Activated CD4-positive, alpha-beta T cell treated with anti-CD3 and anti-CD28 coated beads, Interleukin-2, amount 50 U/mL, for 1 hour (primary cell): ENCODE measurements at places on chromosomes 1 and 21.

- no peak for DNase-seq
These were observed 155.7 kb downstream of the PTPRC start for GRCh38 chr1:198794498-198794897.

DNA sequence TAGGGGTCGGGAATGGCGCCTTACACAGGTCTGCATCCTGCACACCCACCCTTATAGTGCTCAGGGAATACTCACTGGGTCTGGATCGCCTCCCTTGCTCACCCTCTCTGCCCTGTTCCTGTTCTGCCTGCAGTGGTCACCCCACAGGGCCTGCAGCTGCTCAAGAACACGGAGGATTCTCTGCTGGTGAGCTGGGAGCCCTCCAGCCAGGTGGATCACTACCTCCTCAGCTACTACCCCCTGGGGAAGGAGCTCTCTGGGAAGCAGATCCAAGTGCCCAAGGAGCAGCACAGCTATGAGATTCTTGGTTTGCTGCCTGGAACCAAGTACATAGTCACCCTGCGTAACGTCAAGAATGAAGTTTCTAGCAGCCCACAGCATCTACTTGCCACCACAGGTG is 12.4 kb downstream of the TNN start:
- no peak for DNase-seq

- DNase-seq = no peak
These were observed 34.5 kb downstream of the LRRN2 start for GRCh38 chr1:204650911-204651570.

- DNase-seq = no peak
These were observed 10.1 kb upstream of the UTP25 start for GRCh38 chr1:209817691-209818090.

- DNase-seq = no peak
These were observed 7.9 kb downstream of the COX20 start for GRCh38 chr1:244843148-244843978.

DNA sequence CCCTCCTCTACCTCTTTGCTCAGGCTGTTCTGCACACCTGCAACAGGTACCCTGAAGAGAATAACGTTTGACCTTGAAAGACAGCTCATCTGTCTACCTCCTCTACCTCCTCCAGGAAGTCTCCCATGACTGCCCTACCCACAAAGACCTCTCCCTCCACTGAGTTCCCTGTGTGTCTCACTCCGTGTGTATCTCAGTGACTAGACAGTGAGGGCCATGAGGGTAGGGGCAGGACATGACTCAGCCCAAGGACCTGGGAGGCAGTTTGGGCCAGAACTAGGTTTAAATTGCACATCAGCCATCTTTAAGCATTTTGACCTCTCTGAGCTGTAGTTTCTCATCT is 32.0 kb upstream of the LRP8 start:
- DNase-seq = no peak

- peak; percentile 46 for DNase-seq
These were observed 1.7 kb upstream of the ADAR start for GRCh38 chr1:154609398-154610380.

DNA sequence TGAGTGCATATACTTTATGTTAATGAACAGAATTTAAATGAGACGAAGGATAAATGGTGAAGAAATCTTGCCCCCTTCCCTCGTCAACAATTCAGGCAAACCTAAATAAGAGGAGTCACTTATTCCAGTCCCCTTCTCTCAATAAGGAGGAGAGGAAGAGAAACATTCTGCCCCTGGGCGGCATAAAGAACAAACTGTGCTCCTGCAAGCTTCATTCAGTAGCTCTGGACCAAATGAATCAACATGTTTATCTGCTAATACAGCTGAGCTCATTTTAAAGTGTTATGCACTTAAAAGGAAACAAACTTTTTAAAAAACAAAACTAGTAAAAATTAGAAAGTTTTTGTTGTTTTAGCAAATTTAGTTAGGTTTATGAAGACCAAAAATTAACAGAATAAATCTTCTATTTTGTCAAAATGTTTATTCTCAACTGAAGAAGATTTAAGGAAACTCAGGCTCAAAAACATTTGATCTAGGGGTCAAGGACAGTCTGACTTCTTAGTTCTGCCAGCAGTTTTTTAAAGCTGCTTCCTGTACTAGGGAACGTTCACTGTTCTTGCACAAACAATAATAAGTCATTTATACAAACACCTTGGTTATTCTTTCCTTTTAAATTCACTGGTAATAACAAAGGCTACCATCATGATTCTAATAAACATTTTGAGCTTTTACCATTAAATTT is 58.3 kb downstream of the AKT3 start:
- no peak for DNase-seq

- no peak for DNase-seq
These were observed 17.2 kb downstream of the TPM3 start for GRCh38 chr1:154174654-154175053.

GRCh38 chr1:185292237-185292636 is 24.8 kb downstream of the IVNS1ABP start:
- DNase-seq = no peak

DNA sequence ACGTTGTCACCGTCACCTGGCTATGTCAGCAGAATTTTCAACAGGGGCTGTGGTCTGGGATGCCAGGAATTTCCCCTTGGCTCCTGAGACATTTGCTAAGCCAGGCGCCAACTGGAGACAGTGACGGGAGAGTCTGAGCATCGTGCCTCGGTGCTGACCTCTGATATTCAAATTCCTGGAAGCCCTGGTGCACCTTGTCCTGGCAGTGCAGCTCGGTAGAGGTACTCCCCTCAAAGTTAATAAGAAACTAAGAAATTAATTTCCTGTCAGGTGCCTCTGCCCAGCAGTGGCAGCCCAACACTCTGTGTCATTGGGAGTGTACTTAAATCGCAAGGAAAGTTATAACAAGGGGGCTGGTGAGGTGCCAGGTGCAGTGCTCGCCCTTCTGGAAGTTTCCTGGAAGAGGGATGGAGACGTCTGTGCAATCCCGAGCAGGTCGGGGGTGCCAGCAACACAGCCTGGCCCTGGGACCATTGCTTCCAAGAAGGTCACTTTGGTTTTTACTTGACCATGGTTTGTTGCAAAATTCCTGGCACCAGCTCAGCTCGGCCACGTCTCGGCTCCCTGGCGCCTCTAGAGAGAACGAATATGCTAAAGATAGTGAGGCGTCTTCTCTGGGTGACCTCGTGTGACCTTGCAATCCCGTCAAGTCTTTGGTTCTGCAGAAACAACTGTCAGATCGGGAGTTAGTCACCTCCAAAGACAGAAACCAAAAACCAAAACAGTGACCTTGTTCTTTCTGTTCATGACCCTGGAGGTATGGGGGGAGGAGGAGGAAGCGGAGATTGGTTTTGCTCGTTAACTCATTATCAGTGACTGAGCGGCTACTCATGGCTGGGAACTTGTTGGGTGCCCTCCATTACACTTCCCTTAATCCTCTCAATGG is 149.5 kb upstream of the VAMP3 start:
- DNase-seq = no peak

DNA sequence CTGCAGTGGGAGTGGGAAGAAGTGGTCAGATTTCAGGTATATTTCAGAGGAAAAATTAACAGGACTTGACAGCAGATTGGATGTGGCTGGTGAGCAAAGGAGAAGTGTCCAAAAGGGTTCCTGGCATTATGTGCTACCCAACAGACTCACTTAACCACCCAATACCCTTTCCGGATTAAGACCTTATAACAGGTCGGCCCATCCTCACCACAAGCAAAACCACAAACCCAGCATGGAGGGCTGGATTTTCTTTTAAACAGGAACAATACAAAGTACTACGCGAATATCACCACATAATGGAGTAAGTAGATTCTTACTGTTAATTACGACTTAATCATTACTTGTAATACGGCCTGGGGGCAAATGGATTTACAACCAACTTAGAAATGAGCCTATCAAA is 59.2 kb downstream of the WDR64 start:
- DNase-seq = no peak

GRCh38 chr1:190101756-190102155 is 375.9 kb downstream of the BRINP3 start:
- no peak for DNase-seq

GRCh38 chr1:234863551-234863971 is 253.6 kb upstream of the IRF2BP2 start:
- DNase-seq = no peak

GRCh38 chr1:22026924-22027289 is 25.4 kb downstream of the CELA3A start:
- no peak for DNase-seq
